ENCODE measurements at places on chromosomes 4 and X.

GRCh38 chrX:150182161-150182560, 181.0 kb upstream of the MAMLD1 start:
- no peak for DNase-seq

- DNase-seq: no peak
Measured at GRCh38 chr4:187814737-187815465, 180.7 kb upstream of the ZFP42 start.

GRCh38 chr4:100367451-100367850, 150.4 kb downstream of the EMCN start:
- DNase-seq: no peak

DNA sequence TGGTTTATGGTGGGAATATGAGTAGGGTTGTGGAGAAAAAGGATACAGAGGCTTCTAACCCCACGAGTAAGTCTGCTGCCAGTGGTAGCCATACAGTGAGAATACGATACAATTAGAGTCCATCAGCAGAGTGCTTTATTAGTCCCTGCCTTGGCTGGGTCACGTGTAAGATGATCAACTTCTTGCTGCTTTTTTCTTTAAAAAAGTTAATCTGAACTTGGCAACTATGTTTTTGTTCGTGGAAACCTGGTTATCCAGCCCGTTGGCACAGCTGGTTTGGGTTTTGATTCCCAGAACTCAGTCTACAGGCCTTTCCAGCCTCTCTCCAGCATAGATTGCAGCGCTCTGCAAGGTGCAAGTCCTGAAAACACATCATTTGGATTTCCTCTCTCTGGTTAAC, 53.1 kb upstream of the LSM6 start:
- no peak for DNase-seq

- DNase-seq: no peak
Measured at GRCh38 chr4:182716192-182716591, 201.0 kb downstream of the DCTD start.

GRCh38 chr4:17138847-17139246, 240.4 kb upstream of the LDB2 start:
- DNase-seq: no peak

- no peak for DNase-seq
Measured at GRCh38 chr4:181488926-181489325, 754.3 kb upstream of the TENM3 start.

DNA sequence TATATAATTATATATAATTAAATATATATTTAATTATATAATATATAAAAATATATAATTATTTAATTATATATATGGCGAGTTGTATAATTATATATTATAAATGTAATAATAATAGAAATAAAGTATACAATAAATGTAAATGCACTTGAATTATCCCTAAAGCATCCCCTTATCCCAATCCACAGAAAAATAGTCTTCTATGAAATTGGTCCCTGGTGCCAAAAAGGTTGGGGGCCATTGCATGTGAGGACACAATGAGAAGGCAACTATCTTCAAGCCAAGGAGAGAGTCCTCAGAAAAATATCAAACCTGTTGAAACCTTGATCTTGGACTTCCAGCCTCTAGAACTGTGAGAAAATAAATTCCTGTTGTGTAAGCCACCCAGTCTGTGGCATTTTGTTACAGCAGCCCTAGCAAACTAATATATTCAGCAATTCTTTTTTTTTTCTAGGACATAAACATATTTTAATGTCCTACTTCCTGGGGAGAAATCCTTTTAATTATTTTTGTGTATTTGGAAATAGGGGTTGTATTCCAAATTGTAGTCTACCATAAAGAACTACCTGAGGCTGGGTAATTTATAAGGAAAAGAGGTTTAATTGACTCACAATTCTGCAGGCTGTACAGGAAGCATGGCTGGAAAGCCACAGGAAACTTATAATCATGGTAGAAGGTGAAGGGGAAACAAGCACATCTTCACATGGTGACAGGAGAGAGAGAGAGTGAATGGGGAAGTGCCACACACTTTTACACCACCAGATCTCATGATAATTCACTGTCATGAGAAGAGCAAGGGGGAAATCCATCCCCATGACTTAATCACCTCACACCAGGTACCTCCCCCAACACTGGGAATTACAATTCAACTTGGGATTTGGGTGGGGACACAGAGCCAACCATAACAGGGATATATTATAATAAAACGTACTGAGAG, 22.9 kb upstream of the CXCL2 start:
- DNase-seq: no peak

DNA sequence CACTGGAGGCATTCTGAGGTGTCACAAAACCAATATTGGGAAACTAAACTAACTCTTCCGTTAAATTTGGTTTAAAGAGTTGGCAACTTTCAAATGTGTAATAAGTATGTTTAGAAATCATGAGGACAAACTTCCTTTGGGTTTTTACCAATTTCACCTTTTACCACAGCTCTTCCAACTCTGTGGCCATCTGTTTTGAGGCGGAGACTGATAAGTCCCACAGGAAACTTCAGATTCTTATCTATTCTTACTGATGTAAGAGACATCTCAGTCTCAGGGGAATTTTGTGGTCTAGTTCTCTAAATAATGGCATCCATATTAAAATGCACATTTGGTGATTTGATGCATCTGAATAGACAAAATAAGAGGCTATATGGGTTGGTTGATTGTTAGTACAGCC, 229.2 kb upstream of the AFF2 start:
- no peak for DNase-seq

All from stimulated activated CD8-positive, alpha-beta memory T cell treated with anti-CD3 and anti-CD28 coated beads, Interleukin-4, amount 100 ng/mL, for 48 hours (primary cell).